HFF-Myc (cell line): ENCODE measurements at places on chromosomes 12 and 14.

- DNase-seq: peak; percentile 35
These were observed 124.8 kb downstream of the TMTC3 start for GRCh38 chr12:88266806-88267360.

GRCh38 chr12:117218149-117218548, 27.9 kb upstream of the FBXO21 start:
- no peak for DNase-seq

- DNase-seq: no peak
These were observed 54.6 kb upstream of the HELB start for GRCh38 chr12:66247741-66248140.

DNA sequence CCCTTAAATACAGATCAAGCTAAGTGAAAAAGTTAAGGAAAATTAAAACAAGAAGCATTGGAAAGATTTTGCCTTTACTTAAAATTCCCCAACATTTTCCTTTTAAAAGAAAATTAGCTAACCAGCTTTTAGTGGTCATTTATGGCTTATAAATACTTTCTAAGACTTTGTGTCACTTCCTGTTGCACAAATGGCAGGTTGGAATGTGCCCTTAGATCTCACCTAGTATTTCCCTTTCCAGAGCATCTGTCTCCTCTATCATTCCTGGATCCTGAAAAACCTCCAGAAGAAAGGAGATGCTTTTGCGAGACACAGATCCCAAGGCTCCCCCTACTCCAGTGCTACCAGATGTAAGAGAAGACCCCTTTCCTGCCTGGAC, 58.3 kb downstream of the ARF6 start:
- no peak for DNase-seq

- DNase-seq: no peak
These were observed 5.2 kb downstream of the NDUFA12 start for GRCh38 chr12:94998326-94998725.

DNA sequence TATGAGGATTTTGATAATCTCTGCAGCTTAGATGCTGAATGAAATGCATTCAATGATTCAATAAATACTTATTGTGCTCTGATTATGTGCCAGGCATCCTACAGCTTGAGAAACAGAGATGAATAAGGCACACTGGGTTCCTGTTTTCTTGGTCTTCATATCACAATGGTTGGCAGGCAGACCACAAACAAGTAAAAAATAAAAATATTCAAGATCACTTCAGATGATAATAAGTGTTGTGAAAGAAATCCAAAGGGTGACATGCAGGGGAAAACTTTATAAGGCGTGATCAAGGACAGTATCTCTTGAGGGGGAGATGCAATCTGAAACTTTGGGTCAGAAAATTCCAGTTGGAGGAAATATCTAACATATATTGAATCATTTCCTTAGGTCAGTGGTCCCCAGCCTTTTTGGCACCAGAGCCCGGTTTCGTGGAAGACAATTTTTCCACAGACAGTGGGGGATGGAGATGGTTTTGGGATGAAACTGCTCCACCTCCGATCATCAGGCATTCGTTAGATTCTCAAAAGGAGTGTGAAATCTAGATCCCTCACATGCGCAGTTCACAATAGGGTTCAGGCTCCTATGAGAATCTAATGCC, 73.7 kb upstream of the RAP1B start:
- DNase-seq: no peak

DNA sequence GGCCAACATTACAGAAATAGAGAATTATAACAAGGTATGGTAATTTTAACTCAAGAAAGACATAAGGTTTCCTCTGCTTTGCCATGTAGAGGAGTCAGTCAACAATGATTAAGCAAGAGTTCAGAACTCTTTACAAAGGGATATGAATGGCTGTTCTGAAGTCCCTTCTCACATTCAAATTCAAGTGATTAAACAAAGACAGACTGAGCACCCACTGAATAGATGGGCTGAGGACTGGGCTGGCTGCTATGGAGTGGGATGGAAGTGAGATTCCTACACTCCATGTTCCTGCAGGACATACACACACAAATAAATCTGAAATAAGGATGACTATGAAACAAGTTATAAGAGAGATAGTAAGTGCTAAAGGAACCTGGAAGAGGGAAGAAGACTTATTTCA, 199.0 kb upstream of the GRIP1 start:
- no peak for DNase-seq

DNA sequence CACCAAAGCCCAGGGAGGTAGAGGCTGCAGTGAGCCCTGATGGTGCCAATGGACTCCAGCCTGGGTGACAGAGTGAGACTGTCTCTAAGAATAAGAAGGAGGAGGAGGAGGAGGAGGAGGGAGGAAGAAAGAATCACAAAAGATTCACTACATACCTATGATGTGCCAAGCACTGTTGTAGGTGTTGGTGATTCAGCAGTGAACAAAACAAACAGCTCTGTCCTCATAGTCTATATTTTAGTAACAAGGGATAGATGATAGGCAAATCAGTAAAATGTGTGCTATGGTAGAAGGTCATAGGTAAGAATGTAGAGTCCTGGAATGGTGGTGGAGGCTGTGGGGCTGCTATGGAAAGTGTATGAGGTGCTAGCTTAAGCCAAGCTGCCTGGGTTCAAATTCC, 18.0 kb upstream of the ABHD12B start:
- no peak for DNase-seq

DNA sequence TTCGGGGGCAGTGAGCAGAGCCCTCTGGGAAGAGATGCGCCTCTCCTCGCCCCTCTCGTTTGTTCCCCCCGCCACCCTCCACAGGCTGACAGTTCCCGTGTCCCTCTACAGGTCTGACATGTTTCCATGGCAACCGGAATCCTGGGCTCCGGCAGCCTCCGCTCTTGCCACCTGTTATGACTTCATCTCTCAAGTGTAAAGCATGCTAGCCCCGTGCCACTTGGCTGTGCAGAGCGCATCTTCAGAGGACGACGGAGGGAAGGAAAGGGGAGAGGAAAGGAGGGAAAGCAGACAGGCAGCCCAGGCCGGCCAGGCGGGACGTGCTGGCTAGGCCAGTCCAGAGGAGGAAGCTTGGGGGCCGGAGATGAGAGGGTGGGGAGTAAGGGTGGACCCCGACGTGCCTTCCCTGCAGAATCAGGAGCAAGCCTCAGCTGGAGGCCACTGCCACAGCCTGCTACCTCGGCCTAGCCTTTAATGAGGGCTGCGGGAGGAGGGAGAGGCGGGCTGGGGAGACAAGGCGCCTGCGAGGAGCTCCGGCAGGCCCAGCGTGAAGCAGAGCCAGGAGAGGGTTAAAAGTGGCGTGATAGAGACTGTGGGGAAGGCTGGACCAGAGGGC, 214.3 kb downstream of the DPF3 start:
- no peak for DNase-seq

- no peak for DNase-seq
These were observed 9.9 kb downstream of the SPIC start for GRCh38 chr12:101485021-101485420.

GRCh38 chr14:77324289-77324688, 3.5 kb downstream of the GSTZ1 start:
- no peak for DNase-seq
